ENCODE measurements at places on chromosomes 7 and 10.

- DNase-seq = no peak
Measured at GRCh38 chr7:106542550-106543220, 118.3 kb downstream of the CCDC71L start.

DNA sequence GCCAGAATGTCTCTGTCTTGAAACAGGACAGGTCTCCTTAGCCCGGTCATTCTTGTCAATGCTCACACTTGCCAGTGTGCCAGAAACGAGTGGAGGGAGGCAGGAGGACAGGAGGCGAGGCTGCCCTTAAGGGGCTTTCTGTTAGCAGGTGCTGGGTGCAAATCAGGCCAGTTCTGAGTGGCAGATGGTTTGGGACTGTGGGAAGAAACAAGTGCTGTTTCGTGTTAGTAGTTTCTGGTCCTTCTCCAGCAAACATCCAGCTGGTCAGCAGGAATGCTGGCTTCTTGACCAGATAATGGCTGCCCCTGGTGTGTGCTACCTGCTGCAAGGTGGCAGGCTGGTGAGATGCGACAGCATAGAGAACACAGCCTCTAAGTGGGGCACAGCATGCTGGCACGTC, 8.2 kb upstream of the NDUFB2 start:
- no peak for DNase-seq

- no peak for DNase-seq
Measured at GRCh38 chr10:11236234-11236633, 218.6 kb downstream of the CELF2 start.

- no peak for DNase-seq
Measured at GRCh38 chr7:44272456-44272855, 52.9 kb downstream of the CAMK2B start.

- no peak for DNase-seq
Measured at GRCh38 chr7:135193615-135194081, 17.7 kb downstream of the WDR91 start.

GRCh38 chr10:118102121-118102520, 55.4 kb upstream of the RAB11FIP2 start:
- DNase-seq = no peak

GRCh38 chr7:49692516-49692915, 80.9 kb upstream of the VWC2 start:
- no peak for DNase-seq
